ENCODE measurements at places on chromosomes 6 and 20.

- DNase-seq = no peak
Measured at GRCh38 chr6:136483906-136484305, 66.3 kb downstream of the MAP7 start.

- DNase-seq = peak; percentile 52
Measured at GRCh38 chr6:26172608-26172968, 85.4 kb downstream of the HFE start.

DNA sequence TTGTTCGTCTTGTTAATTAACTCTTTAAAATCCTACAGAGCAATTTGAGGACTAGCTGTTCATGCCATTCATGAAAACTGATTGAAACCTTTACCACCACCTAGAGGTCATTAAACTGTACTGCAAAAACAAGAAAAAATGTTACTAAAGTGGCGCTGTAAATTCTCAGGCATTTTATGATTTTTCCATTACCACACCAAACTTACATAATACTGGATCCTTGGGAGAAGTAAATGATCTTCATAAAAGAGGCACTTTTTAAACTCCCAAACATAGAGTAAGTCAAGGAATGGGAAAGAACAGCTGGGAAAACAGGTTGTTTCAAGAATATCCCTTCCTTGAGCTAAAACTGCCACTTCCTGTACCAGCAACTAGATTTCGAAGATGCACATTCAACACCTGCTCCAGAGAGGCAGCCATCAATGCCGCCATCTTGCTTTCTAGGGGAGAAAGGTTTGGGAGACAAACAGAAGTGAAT lies 54.3 kb downstream of the MYLIP start:
- DNase-seq = peak; percentile 29

GRCh38 chr6:34352305-34352937 lies 40.0 kb downstream of the NUDT3 start:
- DNase-seq = no peak

DNA sequence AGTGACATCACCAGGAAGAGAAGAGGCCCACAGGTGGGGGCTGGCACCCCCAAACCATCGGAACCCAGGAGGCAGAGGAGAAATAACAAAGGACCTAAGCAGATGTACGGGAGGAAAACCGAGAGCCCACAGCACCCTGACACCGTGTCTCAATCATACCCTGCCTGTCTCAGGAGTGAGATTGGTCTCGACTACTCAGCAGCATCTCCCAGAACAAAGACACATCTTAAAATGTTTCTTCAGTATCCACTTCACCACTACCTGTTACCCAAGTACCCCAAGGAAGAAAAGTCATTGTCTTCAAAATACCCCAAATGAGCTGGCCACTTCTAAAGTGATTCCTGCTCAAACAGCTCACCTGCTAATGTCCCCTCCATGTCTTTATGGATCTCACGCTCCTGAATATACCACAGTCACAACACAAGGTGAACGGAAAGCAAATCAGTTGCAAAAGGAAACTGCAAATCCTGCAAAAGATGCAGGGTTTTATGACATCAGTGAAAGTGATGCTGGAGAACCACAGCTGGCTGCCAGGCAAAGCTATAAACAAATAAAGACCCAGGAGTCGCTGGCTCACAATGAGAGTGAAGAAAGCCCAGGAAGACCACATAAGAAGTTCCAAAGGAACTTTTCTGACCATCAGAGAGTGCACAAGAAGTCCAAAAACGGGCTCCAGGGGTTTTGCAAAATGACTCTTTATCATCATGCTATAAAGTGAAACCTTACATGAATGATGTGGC lies 44.1 kb downstream of the PREX1 start:
- no peak for DNase-seq

- no peak for DNase-seq
Measured at GRCh38 chr6:97138581-97138980, 144.4 kb downstream of the MMS22L start.

DNA sequence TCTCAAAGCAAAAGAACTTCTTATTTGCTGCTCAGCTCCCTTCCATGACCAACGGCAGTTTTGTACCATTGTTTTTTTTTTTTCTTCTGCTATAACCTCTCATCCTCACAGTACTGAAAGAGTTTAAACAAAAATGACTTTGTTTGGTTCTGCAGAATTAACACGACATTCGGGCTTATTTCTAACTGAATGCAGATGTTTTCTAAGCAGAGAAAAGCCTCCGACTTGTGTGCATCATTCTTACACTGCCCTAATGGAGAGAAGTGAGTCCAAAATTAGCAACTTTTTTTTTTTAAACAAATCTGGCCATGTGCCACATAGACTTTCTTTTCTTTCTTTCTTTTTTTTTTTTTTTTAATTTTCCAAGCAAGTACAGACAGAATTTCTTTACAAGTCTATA lies 382.7 kb downstream of the HDGFL1 start:
- no peak for DNase-seq

DNA sequence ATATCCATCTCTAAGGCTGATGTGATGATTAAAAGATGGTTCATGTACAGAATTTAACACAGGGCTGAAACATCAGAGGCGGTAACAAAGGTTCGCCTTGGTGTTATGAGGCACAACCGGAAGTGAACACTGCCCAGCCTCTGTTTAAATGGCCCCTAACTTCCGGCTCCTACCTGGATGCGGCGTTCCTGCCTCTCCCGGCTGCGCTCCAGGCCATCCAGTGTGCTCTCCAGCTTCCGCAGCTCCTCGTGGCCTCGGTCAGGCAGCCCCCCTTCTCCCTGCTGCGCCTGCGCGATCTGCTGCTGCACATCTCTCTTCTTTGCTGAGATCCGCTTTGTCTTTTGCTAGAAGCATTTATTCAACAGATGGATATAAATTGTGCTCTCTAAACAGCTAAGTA lies 195.3 kb downstream of the SYNE1 start:
- DNase-seq = no peak

All from NCI-H187 treated with DMSO at 0.1 percent for 48 hours (cell line).